ENCODE measurements at places on chromosomes 1 and 21. TPM values are rescaled to one million over a fixed set of nuclear protein-coding genes. Genes with fewer than 3 reads are reported as not detected.

ZNF695 gene
- total RNA-seq = 2.2 TPM

GRCh38 chr1:157404614-157405013 is 147.7 kb downstream of the FCRL5 start:
- no peak for DNase-seq

- DNase-seq = no peak
Observed at GRCh38 chr1:2983706-2984398, 37.4 kb upstream of the ACTRT2 start.

GRCh38 chr1:99663501-99663900 is 17.6 kb downstream of the PALMD start:
- DNase-seq = no peak

DNA sequence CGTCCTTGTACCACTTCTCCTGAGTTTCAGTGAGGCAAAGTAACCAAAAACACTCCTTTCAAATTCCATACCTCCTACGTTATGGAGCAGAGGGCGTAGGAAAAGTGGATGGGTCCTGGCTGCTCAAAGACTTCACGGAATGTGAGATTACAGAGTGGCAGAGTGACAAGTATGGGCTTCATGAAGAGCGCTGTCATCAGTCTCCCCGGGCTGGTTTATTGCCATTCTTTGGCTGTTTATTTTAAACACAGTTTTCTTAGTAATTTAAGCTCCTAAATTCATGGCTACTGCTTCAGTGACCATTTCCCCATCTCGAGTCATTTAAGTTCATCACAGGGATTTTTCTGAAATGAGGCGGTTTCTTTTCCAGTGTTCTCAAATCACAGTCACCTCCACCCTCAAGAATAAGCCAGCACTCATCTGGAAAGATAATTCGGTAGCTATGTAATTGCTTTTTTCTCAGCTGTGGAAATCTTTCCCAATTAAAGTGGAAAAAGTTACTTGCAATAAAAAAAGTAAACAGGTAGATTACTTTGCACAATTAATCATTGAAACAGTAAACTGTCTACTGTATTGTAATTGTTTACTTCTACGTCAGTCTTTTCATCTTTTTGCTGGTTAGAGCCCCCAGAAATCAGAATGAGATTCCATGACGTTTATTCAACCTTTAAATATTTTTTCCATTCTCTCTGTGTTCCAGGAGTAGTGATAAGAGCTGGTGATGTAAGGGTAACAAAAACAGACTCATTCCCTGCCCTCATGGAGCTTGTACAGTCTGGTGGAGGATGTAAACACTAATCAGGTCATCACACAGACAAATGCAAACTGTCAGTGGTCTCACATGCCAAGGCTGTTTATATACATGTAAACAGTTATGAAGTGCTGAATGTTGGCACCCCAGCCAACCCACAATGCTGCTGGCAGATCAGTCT is 3.0 kb upstream of the SMYD2 start:
- no peak for DNase-seq

MMP23B gene
- total RNA-seq = 4.9 TPM

NENF gene
- total RNA-seq = 36.0 TPM

DLGAP3 gene
- total RNA-seq = 0.82 TPM

DNA sequence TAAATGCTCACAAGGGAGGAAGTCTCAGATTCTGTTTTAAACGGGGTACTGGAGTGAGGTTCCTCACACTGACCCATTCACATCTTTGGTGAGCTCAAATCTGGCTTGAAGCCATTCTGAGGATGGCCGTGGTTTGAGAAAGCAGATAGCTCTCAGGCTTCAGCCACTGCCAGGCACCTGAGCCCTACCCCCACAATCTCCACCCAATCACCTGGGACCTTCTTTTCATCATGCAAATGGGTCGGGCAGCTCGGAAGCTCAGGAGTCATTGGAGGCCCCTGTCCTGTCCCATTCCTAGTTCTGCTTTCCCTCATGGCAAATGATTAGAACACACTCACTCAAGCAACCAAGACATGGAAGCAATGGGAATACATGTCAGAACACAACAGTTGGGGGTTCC is 141.4 kb upstream of the ETS2 start:
- no peak for DNase-seq

FGR gene
- 0.41 TPM for total RNA-seq

LAPTM5 gene
- total RNA-seq = 2.6 TPM

DNA sequence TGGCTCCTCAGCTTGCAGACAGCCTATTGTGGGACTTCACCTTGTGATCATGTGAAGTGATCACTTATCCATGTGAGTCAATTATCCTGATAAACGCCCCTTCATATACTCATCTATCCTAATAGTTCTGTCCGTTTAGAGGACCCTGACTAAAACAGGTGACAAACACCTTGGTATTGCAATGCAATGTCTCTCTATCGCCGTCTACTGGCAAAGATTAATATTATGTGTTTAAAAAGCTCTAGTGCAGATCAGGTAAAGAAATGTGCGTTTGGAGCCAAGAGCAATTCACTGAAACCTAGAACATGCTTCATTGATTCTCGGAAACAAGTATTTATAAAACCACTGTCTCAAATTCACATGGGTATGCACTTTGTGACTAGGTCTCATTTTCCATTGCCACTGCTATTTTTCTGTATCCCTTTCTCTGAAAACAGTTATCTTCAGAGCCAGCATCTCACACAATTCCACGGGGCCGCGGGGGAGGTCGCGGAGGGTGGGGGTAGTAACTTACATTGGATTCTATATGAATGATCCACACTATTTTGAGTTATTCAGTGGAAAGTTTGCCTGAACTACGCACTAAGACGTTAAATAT is 554.6 kb upstream of the NCAM2 start:
- DNase-seq = no peak

GRCh38 chr1:112399456-112399855 is 3.4 kb downstream of the CTTNBP2NL start:
- DNase-seq = no peak

FCN3 gene
- total RNA-seq = 0.14 TPM

GRCh38 chr1:116123837-116124533 is 12.8 kb downstream of the MAB21L3 start:
- DNase-seq = no peak

TSSK3 gene
- not detected for total RNA-seq

GRCh38 chr1:46030876-46031660 is 101.4 kb downstream of the PIK3R3 start:
- no peak for DNase-seq

- DNase-seq = peak; percentile 58
Observed at GRCh38 chr1:179881642-179882252, 338 bp upstream of the TOR1AIP1 start.

DNA sequence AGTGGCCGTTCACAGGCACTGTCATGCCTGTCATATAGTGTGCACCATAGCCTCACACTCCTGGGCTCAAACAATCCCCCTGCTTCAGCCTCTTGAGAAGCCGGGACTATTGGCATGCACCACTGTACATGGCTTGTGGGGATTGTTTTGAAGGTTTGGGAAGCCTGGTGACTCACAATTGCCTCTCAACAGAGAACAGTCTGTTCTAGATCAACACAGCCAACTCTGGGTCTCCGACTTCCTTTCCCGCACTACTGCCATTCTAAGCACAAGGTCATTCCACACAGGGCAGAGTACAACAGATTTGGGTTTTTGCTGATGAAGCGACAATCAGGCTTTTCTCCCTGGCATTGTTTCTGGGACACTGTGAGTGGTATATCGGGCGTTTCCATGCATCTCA is 15.5 kb upstream of the AHCTF1 start:
- no peak for DNase-seq

C1QTNF12 gene
- total RNA-seq = 0.88 TPM

- DNase-seq = no peak
Observed at GRCh38 chr1:160009801-160010200, 22.0 kb downstream of the PIGM start.

DNA sequence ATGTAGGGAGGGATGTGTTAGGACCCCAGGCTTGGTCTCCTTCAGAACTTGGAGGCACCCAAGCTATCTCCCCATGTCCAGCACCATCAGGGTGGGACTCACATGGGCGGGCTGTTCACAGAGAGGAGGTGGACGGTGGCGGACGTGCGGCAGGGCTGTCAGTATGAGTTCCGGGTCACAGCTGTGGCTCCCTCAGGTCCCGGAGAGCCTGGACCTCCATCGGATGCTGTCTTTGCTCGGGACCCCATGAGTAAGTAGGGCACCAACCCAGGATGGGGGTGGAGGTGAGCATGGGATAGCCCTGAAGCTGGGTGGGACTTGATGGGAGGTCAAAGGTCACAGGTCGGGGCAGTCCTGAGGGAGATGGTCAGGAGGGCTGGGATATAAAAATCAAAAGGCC is 27.8 kb downstream of the IGFN1 start:
- no peak for DNase-seq

SCAF4 gene
- total RNA-seq = 13.3 TPM

DNA sequence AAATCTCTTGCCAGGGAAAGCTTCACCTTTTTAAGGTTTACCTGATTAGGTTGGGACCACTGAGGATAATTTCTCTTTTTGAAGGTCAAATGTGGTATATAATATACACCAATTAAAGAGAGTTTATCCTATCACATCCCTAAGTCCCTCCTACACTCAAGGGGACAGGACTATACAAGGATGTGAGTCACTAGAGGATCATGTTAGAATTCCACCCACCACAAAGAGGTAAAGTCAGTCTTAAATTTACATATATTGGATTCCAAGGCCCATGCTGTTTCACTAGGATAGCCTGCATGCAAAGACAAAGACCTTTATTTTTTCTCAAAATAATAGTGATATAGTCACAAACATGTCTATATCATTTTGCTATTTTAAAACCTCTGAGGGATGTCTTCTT is 164.4 kb downstream of the GIPC2 start:
- DNase-seq = no peak

GRCh38 chr1:8358897-8359616 is 41.1 kb downstream of the SLC45A1 start:
- no peak for DNase-seq

TRPM2 gene
- total RNA-seq = 2.9 TPM

GRCh38 chr1:240385985-240386978 is 225.7 kb downstream of the GREM2 start:
- peak; percentile 43 for DNase-seq

- peak; percentile 60 for DNase-seq
Observed at GRCh38 chr1:40948741-40949443, 30.6 kb upstream of the CTPS1 start.

RBM11 gene
- total RNA-seq = 4.6 TPM

DNA sequence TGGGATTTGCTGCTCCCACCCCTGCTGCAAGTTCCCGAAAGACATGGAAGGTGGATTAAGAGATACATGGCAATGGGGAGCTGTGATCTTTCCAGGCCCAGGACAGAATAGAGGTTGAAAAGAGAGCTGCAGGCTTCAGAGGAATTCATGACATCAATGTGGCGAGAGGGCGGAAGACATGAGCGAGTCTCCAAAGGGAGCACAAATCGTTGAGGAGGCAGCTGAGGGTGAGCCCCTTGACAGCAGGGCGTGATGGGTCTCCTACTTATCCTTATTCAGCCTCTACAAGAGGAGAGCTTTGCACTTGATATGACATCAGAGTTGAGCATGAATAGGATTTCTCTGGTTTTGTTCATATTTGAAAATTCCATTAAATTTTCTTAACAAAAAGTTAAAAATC is 45.5 kb upstream of the TACSTD2 start:
- DNase-seq = no peak

Measured in kidney epithelial cell (primary cell).